Activated gamma-delta T cell treated with anti-CD3 and anti-CD28 coated beads, Interleukin-2, amount 50 U/mL, for 16 hours (primary cell): ENCODE measurements at places on chromosomes 6 and 20.

DNA sequence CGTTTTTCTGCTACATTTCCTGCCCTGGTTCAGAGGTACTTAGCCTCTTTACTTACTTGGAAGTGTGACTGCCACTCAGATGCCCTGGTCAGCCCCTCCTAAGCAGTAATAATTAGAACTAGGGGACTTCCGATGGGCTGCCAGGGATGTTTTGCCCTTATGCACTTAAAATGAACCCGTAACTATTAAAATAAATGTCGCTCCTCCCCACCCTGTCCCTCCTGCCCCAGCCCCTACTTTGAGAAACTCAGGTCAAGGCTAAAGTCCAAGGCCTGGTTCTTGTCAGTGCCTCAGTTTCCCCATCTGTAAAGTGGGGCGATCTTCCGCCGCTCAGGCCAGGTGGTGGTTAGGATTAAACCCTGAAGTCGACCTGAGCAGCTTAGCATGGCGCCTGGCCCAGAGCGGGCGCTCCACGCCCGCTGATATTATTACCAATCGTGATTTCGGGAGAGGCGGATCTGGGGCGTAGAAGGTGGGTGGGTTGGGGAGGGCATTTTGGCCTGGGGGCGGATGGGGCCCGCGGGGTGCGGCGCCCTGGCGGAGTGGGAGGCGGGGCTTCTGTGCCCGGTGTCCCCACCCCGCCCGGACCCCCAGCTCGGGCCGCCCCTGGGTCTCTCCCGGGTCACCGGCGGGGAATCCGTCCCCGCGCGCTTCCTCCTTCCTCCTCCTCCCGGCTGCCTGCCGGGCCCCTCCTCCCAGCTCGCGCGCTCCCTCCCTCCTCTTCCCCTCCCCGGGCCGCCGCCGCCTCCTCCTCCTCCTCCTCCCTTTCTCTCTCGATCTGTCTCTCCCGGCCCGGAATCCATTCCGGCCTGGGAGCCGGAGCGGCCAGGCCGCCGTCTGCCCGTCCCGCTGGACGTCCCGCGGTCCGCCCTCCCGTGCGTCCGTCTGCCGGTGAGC lies at the start of gene SRC:
Gene SRC (plus strand): TSS at position 802 of the 897 bp plus-strand sequence. CDS start 38,014 bp downstream, outside the sequence.
- no peak for DNase-seq

GRCh38 chr20:45950330-45950646 lies 15.8 kb downstream of the PCIF1 start:
- no peak for DNase-seq

DNA sequence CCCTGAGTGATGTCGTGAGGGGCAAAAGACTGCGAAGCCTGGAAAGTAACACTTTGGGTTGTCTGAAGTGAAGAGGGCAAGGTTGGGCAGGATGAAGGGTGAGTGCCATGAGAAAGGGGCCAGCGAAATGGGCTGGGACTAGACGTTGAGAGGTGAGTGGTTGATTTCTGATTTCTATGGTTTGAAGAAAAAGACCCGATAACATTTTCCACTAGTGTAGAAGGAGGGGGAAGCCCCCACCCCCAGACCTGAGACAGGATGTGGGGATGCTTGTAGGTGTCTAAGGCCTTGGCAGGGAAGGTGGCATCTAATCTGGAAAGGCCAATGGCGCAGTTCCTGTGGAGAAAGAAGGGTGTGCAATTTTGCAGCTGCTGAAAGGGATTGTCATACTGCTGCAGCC lies 25.3 kb upstream of the KIF3B start:
- peak; percentile 54 for DNase-seq

DNA sequence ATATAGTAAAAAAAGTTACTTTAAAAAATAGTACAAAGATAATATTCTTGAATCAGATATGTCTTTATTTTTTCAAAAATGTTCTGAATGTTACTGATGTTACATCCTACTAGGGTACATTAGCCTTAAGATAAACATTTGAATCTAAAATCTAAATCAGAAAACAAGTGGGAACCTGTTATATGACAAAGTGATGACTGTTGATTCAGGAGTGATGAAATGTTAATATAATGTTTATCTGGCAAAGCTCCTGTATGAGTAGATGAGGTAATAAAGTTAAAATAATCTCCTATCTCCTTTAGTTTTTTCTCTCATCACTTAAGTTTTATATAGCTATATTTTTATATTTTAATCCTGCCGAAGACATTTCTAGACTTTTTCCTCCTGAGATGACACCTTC lies 4.2 kb downstream of the DOP1A start:
- DNase-seq, result no peak

DNA sequence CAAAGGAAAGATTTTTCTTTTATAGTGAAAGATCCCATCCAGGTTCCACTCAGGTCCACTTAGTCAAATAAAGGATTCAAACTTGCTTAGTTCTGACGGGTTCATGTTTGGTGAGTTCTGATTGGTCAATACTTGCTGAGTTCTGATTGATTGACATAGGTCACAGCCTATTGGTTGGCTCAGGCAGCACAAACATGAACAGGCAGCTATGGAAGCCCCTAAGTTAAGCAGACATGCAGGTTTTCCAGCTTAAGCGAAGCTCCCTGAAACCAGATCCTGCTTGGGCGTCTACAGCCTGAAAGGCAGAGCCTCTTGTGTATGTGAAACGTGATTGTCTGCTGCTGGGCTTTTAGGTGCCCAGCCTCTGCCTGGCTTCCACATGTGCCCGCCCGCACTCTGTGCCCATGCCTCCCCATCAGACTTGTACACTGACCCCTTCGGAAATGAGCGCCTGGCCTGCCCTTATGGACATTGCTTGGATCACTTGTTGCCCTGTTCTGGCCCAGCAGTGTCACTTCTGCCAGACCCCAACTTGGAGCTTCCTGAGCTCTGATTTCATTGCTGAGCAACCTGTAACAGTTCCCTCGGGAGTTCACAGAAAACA lies 45.4 kb upstream of the ECI2 start:
- no peak for DNase-seq

- DNase-seq, result no peak
Observed at GRCh38 chr6:105862936-105863607, 223.1 kb upstream of the PRDM1 start.

- DNase-seq, result no peak
Observed at GRCh38 chr6:95581073-95581472, 3.7 kb downstream of the MANEA start.

DNA sequence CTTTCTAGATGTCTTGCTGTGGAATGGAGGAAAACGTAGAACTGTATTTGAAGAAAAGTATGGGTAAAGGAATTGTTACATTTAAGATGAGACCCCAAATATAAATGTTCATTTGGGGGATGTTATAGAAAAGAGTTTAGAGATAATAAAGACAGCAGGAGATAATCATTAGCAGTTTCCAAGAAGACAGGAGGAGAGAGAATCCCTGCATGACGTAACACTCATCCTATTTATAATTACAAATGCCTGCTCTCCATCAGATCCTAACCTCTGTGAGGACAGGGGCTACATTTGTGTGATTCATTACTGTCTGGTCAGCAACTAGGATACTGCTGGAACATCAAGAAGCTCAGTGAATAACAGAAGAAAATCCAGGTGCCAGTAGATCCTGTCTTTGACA lies 133.0 kb upstream of the HDDC2 start:
- no peak for DNase-seq

GRCh38 chr20:56995149-56995548 lies 271.3 kb downstream of the BMP7 start:
- no peak for DNase-seq

DNA sequence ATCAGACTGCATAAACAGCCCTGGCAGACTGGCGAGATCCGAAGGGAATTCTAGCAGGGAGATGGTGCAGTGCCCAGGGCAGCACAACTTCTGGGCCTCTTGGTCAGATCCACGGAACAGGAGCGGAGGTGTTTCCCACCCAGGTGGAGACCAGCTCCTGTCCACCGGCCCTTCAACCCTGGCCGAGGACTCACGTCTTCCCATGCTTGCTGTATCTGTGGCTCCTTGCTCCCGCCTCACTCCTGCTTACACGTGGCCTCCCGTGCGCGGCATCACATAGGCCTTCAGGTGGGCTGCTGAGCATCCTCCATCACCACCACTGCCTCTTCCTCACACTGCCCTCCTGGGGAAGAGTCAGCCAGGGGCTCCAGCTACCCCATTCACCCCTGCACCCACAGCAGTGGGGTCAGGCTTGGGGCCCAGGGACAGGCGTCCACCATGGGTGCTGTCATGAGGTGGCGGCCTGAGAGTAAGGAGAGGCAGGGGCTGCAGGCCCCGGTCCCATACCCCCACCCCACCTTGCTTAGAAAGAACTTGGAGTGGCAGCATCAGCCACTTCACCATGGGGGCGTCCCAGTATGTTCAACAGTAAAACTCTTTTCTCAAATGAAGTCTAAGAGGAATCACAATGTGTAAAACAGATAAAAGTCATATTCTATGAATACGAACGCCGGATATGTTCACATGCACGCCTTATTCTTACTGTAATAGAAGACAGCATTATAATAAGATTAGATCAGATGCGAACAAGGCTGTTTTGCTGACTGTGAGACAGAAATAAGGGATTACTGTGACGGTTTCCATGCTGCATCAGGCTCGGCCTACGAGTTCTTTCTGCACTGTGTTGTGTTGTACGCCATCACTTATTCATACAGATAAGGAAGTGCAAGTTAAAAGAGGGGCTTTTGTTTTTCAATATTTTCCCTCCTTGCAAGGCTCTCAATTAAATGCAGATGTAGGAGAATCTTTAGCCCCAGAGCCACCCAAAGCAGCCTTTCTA lies 165.4 kb downstream of the GRM4 start:
- no peak for DNase-seq

- peak; percentile 80 for DNase-seq
Observed at GRCh38 chr6:31087494-31088089, 24.8 kb downstream of the C6orf15 start.

DNA sequence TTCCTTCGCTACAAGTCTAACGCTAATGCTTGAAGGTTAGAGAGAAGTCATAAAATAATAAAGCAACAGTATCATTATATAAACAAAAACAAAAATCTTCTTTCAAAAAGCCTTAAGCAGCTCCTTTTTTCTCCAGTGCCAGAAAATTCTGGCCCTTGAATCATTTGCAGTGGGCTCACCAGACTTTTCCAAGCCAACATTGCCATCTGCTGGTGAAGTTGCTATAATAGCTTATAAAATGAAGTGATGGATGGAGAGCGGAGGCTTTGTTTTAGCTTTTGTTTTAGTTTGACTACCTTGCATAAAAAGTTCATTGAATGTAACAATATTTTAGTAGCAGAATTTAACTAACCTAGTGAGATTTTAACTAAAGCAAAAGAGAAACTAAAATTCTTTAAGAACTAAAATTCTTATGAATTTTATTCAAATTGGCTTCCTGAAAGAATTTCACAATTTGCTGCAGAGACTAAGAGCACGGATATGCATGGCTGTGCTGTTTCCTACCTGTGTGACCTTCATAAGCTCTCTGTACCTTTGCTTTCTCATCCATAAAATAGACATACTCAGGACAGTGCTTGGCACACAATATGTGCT lies 44.8 kb upstream of the SLC2A12 start:
- peak; percentile 41 for DNase-seq

DNA sequence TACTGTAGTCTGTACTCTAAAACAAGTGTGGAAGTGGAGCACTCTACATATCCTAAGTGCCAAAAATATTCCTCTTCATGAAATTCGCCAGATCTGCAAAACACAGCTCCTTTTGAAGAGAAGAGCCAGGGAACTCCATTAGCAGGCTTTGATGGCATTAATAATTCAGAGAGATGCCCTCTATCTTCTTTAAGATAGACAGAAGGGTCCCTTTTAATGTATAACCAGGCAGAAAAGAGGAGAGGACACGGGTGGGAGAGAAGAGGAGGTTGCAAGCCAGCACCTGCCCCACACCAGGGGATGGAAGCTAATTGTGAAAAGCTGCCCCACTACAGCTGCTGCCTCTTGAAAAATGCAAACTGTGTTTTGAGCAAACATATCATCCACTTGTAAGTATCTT lies 3.7 kb upstream of the RFPL4B start:
- no peak for DNase-seq

GRCh38 chr6:100453701-100454521 lies 10.8 kb downstream of the SIM1 start:
- no peak for DNase-seq

GRCh38 chr6:126199466-126199865 lies 140.4 kb upstream of the CENPW start:
- no peak for DNase-seq

GRCh38 chr6:147624946-147625515 lies 116.5 kb downstream of the SAMD5 start:
- DNase-seq, result no peak

- no peak for DNase-seq
Observed at GRCh38 chr6:36078159-36078558, 50.6 kb downstream of the MAPK14 start.

DNA sequence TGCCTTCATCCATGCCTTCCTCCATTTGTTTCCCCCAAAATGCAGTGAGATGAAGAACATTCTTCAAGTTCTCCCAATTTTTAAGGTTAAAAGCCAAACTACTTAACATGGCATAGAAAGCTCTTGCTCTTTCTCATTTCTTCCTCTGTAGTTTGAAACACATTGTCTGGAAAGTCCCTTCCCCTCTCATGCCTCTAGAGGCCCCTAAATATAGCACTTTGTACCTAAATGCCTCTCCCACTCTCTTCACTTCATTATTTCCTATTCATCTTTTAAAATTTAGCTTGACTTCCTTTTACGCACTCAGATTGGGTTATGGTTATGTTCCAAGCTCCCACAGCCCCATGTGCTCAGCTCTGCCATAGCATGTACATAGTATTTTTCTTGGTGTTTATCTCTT lies 389.3 kb downstream of the HDGFL1 start:
- no peak for DNase-seq

DNA sequence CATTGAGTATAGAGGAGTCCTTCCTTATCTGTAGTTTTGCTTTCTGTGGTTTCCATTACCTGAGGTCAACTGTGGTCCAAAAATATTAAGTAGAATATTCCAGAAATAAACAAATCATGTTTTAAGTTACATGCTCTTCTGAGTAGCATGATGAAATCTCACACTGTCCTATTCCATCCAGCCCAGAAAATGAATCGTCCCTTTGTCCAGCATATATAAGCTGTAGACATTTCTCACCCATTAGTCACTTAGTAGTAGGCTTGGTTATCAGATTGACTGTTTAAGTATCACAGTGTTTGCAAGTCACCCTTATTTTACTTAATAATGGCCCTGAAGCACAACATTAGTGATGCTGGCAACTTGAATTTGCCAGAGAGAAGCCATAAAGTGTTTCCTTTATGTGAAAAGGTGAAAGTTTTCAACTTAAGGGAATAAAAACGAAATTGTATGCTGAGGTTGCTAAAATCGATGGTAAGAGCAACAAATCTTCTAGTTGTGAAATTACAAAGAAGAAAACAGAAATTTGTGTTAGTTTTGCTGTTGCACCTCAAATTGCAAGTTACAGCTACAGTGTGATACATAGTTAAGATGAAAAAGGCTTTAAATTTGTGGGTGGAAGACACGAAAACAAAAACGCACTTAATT lies 198.6 kb upstream of the SIM1 start:
- no peak for DNase-seq
